ENCODE measurements at places on chromosomes 6 and 20. TPM values are rescaled to one million over a fixed set of nuclear protein-coding genes. Genes with fewer than 3 reads are reported as not detected.

Gene SGK2
- total RNA-seq: 0.23 TPM

Gene NHLRC1
- 0.58 TPM for total RNA-seq

Gene TRAM2
- 21.6 TPM for total RNA-seq

Gene SS18L1
- 22.4 TPM for total RNA-seq

GRCh38 chr20:4685923-4686221 is 35.8 kb upstream of the PRND start:
- DNase-seq: no peak

- DNase-seq: no peak
Observed at GRCh38 chr6:87110636-87111035, 15.7 kb upstream of the CGA start.

DNA sequence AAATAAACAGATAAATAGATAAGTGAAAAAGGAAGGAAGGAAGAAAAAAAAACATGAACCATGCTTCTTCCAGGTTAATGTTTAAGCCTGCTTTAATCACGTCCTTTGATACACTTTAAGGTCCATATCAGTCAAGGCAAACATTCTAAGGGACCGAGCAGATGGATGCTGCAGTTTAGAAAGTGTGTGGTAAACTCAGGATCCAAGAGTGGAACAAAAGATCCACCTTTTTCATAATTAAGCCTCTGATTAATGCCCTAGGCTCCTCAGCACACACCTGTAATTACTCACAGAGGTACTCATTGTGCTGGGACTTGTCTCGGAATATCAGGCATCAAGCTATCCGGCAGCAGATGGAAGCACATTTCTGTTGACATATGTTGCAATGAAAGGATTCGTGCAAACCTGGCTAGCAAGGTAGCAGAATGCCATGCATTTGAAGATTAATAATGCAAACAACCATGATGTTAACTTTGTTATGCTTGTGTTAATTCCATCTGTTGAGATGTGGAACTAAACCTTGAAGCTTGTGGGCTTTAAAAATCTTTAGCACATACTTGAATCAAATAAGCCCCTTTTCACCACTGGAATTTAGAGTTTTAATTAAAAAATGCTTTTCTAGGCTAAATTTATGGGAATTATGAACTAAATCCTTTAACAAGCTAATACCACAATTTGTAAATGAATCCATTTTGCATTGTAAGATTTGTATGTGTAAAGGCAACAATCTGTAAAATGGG is 163.7 kb downstream of the RALGAPA2 start:
- no peak for DNase-seq

DNA sequence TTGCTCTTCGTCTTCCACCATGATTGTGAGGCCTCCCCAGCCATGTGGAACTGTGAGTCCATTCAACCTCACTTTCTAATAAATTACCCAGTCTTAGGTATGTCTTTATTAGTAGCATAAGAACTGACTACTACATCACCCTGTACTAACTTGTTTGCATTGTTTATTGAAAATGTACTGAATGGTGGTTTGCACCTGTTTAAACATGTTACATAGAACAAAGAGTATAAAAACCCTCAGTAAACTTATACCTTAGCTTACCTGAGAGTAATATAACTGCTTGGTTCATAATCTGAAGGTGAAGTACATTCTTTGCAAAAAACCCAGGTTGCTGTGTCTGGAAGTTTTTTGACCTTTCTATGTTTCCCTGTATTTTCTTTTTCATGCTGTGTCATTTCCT is 777.8 kb downstream of the TBC1D32 start:
- DNase-seq: no peak

- DNase-seq: no peak
Observed at GRCh38 chr6:137950581-137950980, 83.5 kb downstream of the TNFAIP3 start.

- DNase-seq: peak; percentile 49
Observed at GRCh38 chr6:28941684-28942448, 18.1 kb upstream of the TRIM27 start.

GRCh38 chr20:49161428-49162152 is 26.5 kb downstream of the STAU1 start:
- DNase-seq: no peak

DNA sequence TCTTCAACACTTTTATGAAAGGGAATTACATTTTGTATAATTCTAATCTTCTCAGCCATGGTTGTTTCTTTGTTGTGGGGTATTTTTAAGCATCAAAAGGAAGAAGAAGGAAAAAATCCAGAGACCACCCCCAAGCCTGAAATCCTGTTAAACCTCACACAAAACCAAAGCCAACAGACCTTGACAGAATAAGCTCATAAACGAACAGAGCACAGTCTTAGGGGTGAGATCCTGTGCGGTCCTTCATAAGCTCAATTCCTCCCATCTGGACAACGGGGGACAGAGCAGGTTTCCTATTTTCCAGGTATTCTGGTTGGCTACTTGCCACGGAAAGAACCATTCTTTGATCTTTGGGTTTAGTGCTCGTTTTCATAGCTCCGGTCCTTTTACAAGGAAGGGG is 151.3 kb upstream of the SULF2 start:
- DNase-seq: no peak

DNA sequence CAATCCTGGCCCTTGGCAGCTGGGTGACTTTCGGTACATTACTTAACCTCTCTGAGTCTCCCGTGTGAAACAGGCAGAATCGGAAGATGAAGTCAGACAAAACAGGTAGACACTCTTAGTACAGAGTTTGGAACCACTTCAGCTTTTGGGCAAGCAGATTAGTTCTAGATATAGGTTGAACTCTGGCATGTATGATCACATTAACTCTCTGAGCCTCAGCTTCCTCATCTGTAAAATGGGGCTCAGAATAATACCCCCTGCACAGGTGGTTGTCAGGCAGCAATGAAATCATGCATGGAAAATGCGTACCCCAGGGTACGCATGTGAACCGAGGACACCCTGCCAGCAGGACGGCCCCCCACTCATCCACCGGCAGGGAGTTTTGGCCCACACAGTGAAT is 87.7 kb downstream of the KCNB1 start:
- DNase-seq: no peak

GRCh38 chr20:29443819-29444218 is 1813.6 kb upstream of the DEFB115 start:
- no peak for DNase-seq

DNA sequence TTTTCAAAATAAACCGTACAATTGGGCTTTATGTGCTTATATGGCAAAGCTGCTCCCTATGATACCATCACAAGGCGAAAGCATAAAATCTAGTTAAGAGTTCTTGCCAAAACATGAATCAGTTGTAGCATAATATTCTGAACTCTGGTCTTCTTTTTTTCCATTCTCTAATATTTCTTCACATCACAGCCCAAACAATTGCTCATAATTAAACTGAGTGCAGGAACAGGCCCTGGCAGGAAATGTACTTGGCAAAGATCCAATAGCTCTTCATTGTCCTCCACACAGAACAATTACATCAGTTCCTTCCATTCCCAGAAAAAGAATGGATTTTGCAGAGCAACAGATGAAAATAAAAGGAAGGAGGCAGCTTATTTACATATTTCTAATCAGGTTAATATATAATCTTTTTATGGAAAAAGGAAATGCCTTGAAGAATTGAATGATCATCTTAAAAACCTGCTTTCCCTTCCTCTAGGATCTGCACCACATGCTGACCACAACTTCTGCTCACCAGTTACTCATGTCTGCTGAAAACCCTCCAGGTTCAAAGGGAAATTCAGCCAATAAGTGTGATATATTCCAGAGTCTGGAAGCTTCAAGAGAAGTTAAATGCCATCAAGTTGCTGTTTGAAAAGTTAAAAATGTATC is 123.3 kb upstream of the COL21A1 start:
- no peak for DNase-seq

DNA sequence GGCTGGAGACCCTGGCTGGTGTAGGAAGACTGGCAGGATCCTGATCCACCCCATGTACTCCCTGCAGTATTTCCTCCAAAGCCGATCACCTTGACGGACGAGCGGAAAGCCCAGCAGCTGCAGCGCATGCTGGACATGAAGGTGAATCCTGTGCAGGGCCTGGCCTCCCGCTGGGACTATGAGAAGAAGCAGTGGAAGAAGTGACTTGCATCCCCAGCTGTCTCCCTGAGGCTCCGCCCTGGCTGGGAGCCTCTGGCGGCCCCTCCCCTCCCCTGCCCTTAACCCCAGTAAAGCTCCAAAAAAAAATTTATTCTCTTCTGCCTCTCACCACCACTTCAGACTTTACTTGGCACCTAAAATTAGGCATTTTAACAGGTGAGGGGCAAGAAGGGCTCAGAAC is 7.0 kb downstream of the COX4I2 start:
- no peak for DNase-seq
